ENCODE measurements at places on chromosomes 7 and 10. TPM values are rescaled to one million over a fixed set of nuclear protein-coding genes. Genes with fewer than 3 reads are reported as not detected.

WNT16 gene
- polyA plus RNA-seq: not detected

EBF3 gene
- 0.09 TPM for polyA plus RNA-seq

FAM25C gene
- not detected for polyA plus RNA-seq

- no peak for DNase-seq
Observed at GRCh38 chr10:53005612-53006345, 233.2 kb upstream of the MBL2 start.

GRCh38 chr10:14327527-14327926 lies 3.2 kb downstream of the FRMD4A start:
- DNase-seq: peak; percentile 24

DNA sequence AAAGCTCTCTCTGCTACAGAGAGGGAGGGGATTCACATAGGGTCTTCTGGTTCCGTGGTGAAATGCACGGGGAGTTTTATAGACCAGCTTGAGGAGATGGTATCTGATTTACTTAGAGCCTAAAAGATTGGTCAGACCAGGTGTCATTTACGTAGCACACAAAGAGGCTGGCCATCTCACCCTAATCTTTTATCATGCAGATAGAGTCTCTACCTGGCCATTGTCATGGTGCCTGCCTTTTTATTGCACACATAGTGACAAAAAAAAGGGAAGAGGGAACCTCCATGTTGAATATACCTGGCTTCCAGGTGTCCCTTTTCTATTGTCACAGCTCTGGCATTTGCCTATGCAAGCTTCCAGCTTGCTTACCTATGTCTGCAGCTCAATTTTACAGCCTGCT lies 1456.1 kb downstream of the GATA3 start:
- no peak for DNase-seq

DNA sequence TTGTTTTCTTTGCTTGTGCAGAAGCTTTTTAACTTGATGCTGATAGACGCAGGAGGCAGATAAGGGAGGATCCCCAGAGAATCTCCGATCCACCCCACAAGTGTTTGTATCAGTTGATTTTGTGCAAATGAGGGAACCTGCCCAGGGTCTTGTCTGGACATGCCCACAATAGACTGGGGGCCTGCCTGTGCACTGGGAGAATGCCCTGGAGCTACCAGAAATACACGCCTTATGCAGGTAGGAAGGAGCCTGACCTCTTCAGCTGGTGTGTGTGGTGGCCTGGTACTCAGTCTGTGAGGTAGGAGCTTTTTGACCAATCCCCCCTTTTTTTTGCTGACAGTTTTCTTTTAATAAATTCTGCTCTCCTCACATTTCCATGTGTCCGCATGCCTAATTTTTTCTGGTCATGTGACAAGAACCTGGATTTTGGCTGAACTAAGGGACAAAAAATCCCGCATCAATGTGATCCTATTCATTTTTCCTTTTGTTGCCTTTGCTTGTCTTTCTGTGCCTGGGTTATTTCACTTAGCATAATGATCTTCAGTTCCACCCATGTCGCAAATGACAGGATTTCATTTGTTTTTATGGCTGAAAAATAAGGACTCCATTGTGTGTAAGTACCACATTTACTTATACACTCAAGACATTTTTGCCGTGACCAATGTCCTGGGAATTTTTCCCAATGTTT lies 430.6 kb upstream of the NRG3 start:
- DNase-seq: no peak
